ENCODE measurements at places on chromosomes 2 and 18. TPM values are rescaled to one million over a fixed set of nuclear protein-coding genes. Genes with fewer than 3 reads are reported as not detected.

DNA sequence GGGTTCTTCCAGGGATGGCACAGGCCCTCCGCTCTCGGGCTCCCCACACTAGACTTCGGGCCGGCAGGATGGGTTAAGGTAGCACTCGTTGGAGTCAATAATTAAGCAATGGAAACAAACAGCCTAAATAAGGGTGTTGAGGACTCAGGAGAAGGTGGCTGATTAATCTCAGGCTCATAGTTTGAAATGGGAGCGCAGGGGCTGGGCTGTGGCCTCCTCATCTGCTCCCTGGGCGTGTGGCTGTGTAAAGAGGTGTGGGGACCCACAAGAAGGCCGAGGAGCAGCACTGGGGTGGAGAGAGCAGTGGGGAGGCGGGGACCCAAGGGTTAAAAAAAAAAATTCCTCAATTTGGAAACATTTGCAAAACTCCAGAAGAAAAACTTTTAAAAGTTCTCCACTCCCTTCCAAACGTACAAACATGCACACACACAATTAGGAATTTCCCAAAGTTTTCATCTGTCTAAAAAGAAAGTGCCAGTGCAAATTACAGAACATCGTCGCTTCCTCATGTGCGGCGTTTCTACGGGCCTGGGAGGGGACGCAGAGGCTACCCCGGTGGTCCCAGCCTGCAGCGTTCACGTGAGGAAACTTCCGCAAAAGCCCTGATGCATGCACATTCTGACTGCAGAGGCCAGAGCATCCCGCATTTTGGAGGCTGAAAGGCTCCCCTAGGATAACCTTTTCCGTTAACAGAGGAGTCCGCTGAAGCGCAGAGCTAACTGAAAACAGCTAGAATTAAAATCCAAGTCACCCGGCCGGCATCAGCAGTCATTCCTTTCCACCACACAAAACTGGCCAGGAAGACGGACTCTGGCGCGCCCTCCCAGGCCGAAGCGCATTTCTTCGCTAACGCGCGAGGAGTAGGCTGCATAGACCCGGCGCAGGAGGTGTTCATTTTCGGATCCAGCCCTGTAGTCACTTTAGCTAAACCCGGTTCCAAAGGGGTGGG, 1.0 kb upstream of the TUBB6 start:
- no peak for DNase-seq

GRCh38 chr2:118049140-118049815, 35.4 kb upstream of the CCDC93 start:
- DNase-seq, result no peak

ALPP gene
- not detected for total RNA-seq

SCYGR4 gene
- total RNA-seq, result not detected

- no peak for DNase-seq
Measured at GRCh38 chr18:57819671-57820460, 16.8 kb upstream of the ATP8B1 start.

PGAP1 gene
- total RNA-seq, result 10.0 TPM

- DNase-seq, result no peak
Measured at GRCh38 chr2:74188696-74189095, 9.7 kb upstream of the MTHFD2 start.

DNA sequence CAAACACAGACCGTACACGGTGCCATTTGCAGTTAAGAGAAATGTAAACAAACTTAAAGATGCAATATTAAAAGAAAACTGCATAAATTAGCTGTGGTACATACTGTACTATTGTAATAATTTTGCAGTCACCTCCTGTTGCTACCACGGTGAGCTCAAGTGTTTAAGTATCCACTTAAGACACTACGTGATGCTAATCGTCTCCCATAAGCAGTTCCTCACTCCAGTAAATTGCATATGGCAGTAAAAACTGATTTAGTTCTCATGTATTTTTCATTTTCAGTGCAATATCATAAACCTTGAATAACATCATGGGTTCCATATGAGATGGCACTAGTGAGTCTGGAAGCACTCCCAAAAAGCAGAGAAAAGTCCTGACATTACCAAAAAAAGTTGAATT, 14.4 kb downstream of the CLEC4F start:
- no peak for DNase-seq

DNA sequence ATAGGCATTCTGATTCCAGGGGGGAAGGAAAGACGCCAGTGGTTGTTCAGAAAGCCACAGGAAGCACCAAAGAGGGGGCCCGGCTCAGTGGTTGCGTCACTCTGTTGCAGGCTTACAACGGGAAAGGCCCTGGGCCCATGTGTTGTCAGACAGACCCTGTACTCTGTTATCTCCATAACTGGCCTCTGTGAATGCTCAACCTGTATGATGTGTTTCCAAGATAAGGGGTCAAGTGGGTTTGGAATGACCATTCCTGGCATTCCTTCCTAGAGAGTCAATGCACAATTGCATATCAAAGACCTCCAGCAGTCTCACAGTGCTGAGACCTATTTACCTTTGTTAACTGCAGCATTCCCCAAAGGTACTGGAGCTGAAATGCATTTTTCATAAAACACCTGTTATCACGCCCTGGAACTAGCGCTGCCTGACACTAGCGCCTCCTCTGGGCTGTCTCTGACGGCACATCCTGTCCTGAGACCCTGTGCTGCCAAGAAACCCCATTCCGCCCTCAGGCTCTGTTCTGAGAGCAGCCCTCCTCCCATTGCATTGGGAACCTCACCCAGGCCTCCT, 13.2 kb upstream of the LRRFIP1 start:
- no peak for DNase-seq

- DNase-seq, result no peak
Measured at GRCh38 chr2:144213797-144214196, 306.1 kb downstream of the ZEB2 start.

DNA sequence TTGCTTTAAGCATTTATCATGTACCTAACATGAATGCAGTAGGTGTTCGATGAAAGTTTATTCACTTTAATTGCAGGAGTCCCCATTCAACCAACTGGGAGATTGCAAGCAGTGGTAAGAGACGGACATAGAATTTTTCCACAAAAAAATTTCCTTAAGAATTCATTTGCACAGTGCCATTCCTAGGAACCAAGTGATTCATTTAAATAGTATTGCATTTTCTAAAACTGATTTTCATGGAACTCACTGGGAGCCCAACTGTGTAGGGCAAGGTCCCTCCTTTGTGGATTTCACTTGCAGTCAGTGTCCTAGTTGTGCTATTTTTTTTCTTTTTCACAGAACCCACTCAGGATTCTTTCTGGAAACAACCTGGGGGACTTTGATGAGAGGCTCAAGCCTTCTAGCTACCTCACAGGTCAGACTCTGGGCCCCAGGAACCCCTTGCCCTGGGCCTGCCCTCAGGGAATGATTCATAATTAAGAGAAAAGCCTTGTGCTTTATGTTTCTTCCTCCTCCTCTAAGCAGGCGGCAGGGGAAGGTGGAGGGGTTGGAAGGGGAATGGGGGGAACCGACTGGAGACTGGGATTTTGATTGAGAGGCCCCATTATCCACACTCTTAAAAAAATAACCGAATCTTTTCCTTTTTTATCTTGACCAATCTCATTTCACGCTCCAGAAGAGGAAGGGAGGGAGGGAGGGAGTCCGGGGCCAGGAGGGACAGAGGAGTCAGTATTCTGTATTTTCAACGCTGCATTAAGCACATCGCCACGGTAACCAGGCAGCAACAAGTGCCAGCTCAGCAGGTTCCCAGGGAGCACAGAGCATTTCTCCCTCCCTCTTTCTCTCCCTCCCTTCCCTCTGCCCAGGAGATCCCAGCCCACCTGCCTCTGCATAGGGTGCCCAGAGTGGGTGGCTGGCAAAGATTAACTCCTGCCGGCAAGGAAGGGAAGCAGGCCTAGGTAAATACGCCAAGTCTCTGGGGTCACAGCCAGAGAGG, 51.8 kb downstream of the PSD4 start:
- DNase-seq, result no peak

DNA sequence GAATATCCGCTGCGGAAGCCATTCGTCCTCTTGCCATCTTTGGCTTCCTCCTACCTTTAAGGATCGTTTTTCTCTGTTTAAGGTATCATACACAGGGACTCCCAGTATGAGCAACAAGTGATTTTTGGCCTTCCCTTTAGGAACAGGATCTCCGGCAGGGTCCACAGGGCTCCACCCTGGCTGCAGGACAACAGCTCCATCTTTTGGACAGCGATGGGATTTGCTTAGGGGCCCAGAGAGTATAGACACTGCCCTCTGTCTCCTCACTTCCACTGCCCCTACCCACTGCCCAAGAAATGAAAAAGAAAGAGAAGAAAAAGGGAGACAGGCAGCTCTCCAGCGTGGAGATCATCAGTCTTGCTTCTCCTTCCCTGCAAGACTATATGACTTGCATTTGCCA, 224.5 kb downstream of the UXS1 start:
- DNase-seq, result no peak

DNA sequence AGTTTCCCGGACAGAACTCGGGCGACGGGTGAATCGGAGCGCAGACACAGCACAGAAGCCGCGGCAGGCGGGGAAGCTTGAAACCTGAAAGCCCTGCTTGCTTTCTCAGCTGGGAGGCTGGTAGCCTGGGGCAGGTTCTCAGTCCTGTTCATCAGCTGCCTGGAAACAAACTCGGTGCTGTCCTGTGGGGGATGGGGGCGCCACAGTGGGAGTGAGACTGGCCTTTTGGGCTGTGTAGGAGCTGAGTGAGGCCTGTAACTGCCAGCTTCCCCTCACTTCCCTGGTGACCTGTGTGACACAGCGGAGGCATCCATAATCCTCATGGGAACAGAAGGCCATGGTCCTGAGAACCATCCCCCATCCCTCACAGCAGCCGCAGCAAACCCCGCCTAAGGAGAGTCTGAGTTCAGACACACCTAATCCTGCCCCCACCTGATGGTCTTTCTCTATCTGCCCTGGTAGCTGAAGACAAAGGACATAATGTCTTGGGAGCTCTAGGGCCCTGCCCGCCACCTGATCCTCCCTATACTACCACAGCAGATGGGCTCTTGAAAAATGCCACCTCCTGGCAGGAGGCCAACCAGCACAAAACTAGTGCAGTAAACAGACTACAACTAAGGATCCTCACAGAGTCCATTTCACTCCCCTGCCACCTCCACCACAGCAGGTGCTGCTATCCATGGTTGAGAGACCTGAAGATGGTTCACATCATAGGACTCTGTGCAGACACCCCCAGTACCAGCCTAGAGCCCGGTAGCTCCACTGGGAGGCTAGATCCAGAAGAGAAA, 52.7 kb upstream of the LDLRAD4 start:
- DNase-seq, result no peak

- DNase-seq, result no peak
Measured at GRCh38 chr2:85277416-85278158, 50.2 kb downstream of the TGOLN2 start.
